Urinary bladder (tissue), 4 donors: ENCODE measurements at places on chromosomes 6 and 20. TPM values are rescaled to one million over a fixed set of nuclear protein-coding genes. Genes with fewer than 3 reads are reported as not detected.

GRCh38 chr6:18506382-18507017 lies 119.3 kb downstream of the RNF144B start:
- no peak for DNase-seq

GRCh38 chr6:125259354-125259736 lies 42.4 kb downstream of the HDDC2 start:
- DNase-seq: no peak

GRCh38 chr20:17688965-17689364 lies 6.9 kb upstream of the RRBP1 start:
- no peak for DNase-seq

DNA sequence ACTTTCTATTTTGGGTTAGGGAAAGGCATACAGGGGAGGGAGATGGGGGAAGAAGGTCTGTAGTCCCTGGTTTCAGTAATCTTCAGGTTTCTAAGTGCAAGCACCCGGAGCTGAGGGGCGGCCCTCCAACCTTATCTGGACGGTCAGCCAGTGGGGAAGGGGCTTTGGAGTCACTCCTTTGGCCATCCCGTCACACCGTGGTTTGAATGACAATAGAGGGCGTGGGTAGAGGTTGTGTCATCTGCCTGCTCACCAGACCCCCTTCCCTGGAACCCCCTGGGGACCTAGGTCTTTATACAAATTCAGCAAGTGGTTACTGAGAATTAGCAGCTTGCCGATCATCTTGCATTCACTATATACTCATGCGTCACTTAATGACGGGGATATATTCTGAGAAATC lies 29.1 kb downstream of the STK35 start:
- no peak for DNase-seq

DNA sequence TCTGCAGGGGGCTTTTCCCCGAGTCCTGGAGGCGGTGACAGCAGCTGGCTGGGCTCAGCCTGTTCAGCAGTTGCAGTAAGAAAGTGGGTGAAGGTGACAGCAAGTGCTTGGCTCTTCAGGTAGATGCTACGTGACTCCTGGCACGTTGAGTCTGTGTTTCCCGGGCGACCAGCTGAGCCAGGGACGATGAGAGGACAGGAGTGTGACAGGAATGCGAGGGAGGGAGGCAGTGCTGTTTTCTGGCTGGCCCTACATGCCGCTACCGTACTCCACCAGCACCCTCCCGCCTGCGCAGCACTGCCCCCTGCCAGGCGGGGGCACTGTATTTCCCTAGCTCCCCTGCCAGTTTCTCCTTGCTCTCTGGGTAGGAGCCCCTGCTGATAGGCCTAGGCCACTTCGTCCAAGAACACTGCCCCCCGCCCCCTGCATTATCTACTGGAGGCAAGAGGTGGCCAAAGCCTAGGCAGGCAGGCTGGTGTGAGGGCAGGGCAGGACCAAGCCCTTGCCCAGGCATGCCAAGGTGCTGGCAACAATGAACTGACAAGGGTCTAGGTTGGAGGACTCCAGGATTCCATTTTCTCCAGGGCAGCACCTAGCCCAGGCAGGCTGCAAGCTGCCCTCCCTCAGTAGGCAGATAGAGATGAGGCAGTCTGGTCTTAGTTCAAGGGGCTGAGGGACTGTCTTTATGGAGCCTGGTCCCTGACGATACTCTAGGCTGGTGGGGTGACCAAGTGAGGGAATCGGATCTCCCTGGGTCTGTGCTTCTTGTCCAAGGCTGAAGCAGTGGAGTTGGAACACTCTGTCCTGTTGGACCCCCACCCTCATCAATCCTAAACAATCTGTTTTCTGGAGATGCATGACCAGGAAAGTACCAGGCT lies 19.2 kb downstream of the MRPS18A start:
- peak; percentile 73 for DNase-seq

DNA sequence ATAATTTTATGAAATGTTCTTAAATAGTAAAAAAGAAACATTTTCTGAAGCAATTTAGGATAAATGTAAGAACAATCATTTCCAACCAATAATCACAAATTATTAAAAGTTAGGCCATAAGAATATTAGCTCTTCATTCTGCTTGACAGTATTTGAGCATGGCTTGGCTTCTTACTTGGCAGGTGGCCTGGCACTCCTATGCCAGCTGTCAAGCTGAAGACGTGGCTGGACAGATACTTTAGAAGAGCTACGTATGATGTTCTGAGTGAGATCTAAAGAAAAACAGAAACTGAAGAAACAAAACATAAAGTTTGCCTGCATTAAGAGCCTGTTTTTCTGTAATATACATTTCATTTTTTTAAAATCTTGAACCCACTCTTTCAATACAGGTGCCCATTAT lies 438.9 kb downstream of the GRIK2 start:
- DNase-seq: no peak

DNA sequence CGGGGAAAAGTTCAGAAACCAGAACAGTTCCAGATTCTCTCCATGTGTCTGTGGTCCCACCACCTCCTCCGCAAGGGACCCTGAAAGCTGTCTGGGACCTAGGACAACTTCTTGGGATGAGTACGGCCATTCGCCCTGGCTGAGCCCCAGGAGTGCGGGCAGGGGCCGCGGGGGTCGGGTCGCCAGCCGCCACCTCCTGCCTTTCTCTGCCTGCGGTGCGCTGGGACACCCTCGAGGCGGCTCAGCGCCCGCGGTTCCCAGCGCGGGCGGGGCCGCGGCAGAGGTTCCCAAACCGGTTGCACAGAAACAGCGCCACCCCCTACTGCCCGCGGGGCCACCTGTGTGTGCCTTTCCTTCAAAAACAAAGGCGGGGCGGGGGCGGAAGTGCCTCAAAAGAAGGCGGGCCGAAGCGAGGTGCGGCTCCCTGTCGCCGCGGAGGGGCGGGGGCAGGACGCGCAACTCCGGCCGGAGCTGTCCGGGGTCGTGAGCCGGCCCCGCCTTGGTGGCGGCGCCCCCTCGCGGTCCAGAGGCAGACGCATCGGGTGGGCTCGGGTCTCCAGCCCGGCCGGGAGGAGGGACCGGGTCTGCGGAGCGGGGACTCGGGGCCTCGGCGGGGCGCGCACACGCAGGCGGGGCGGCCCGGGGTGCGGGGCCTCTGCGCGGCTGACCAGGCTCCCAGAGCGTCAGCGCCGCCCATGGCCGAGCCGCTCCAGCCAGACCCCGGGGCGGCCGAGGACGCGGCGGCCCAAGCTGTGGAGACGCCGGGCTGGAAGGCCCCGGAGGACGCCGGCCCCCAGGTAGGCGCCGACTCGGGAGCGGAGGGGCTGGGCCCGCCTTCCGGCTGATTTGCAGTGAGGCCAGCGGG lies at the start of gene HEBP2:
HEBP2 (plus strand) TSS at position 423 of the 865 bp plus-strand sequence; CDS start at position 696, 273 bp downstream.
- peak; percentile 83 for DNase-seq

DNA sequence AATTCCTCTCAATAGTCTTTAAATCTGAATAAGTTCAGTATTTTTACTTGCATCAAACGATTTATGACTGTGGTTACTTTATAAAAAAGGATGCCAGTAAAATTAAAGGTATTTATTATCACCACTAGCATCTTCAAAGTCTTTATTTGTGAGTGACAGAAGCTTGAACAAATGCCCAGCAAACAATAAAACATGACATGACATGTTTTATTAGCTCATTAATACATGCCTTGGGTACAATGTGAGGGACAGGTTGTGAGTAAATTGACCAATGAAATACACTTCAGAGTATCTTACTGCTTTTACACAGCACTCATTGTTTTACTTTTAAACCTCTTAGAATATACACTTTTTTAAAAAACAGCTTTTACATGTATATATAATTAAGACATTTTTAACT lies 113.4 kb upstream of the BEND3 start:
- DNase-seq: no peak

GRCh38 chr6:69948479-69949114 lies 82.2 kb downstream of the COL19A1 start:
- DNase-seq: no peak

DNA sequence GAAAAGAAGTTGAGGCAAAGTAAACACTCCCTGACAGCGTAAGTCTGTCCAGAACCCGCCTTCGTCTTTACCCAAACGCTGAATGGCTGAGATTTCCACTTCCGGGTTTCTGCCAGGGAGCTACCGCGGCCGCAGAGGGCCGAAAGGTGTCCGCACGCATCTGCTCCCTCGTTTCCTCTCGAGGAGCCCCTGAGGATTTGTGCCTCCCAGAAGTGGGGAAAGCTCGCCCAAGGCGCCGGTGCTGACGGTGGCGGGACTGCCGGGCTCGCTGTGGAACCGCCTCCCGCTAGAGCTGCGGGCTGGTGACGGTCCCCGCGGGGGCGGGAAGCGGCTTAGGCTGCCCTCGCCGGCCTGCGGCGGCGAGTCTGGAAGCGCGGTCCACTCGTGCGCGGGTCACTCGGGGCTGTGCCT lies 1760.2 kb upstream of the DEFB115 start:
- no peak for DNase-seq

DNA sequence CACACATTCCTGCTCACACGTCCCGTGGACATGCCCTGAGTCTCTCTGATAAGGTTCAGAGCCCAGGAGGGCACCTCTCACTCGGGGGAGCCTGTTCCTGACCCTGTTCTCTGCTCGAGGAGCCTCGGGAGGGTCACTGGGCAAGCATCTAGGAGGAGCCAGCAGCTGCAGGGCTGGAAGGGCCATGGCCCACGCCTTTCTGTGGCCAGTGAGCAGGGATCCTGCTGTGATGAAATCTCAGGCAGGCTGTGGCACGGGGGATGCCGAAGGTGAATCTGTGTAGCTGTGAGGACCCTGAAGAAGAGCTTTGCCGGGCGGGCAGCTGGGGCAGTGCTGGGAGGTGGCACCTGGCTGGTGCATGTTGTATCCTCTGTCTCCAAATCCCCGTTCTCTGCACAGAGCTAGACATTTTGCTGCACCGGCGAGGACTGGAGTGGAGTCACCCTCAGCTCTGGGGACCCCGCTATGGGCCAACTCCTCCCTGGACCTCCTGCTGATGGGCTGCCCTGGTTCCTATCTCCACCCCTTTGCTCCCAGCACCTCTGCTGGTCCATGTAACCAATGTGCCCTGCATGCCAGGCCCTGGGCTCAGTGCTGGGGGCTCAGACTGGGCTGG lies 7.1 kb upstream of the NPBWR2 start:
- no peak for DNase-seq

GRCh38 chr6:25340431-25341202 lies 61.4 kb downstream of the CARMIL1 start:
- no peak for DNase-seq

GRCh38 chr20:1001116-1001515 lies 995 bp downstream of the RSPO4 start:
- no peak for DNase-seq

- DNase-seq: no peak
Measured at GRCh38 chr20:1632178-1632577, 12.4 kb upstream of the SIRPB1 start.

DNA sequence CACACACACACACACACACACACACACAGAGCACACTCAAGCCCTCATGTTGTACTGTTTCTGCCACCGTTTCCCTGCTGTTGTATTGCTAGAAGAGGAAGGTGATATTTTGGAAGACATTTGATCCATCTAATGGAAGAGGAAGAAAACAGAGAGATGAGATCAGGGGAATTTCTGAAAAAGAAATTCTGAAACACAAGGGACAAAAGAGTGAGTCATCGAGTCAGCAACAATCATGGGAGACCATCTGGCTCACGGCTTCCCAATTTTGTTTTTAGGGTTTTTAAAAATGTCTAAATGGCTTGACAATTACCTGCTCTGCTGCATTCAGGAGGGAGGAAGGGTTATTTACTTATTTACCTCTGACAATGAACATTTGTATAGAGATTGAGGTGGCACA lies 22.0 kb downstream of the SOX4 start:
- no peak for DNase-seq

- no peak for DNase-seq
Measured at GRCh38 chr6:144468709-144469108, 183.6 kb downstream of the UTRN start.

- DNase-seq: no peak
Measured at GRCh38 chr20:58023346-58023745, 205.1 kb downstream of the ANKRD60 start.

ITPR3 gene
- 8.2 TPM for total RNA-seq

SLC35F1 gene
- 9.1 TPM for total RNA-seq

AIF1 gene
- 42.6 TPM for total RNA-seq

ROMO1 gene
- total RNA-seq: 78.8 TPM

LGSN gene
- not detected for total RNA-seq
